ENCODE measurements at places on chromosomes 1 and 21. TPM values are rescaled to one million over a fixed set of nuclear protein-coding genes. Genes with fewer than 3 reads are reported as not detected.

ADAM30 gene
- polyA plus RNA-seq: not detected

PLA2G2C gene
- polyA plus RNA-seq: not detected

CHIA gene
- not detected for polyA plus RNA-seq

EPHA2 gene
- polyA plus RNA-seq: not detected

LCE6A gene
- not detected for polyA plus RNA-seq

PRAMEF1 gene
- polyA plus RNA-seq: not detected

PTPRU gene
- polyA plus RNA-seq: not detected

RORC gene
- 43.1 TPM for polyA plus RNA-seq

AMY2A gene
- polyA plus RNA-seq: not detected

ZZZ3 gene
- polyA plus RNA-seq: 39.8 TPM

CFHR2 gene
- not detected for polyA plus RNA-seq

FCRLB gene
- 1.0 TPM for polyA plus RNA-seq

KLHDC9 gene
- 0.68 TPM for polyA plus RNA-seq

SPRR2B gene
- not detected for polyA plus RNA-seq

PDPN gene
- polyA plus RNA-seq: not detected

LCE1A gene
- polyA plus RNA-seq: not detected

SLAMF9 gene
- not detected for polyA plus RNA-seq

CD84 gene
- polyA plus RNA-seq: 33.6 TPM

PTPN7 gene
- polyA plus RNA-seq: 84.1 TPM

HENMT1 gene
- 33.9 TPM for polyA plus RNA-seq

IER5 gene
- 18.9 TPM for polyA plus RNA-seq

NIBAN1 gene
- polyA plus RNA-seq: 32.9 TPM

KRTAP7-1 gene
- not detected for polyA plus RNA-seq

OLFML3 gene
- not detected for polyA plus RNA-seq

LRRC71 gene
- polyA plus RNA-seq: not detected

DNAJC28 gene
- polyA plus RNA-seq: 0.56 TPM

KDF1 gene
- 4.4 TPM for polyA plus RNA-seq

PRRC2C gene
- polyA plus RNA-seq: 12.4 TPM

ACKR1 gene
- polyA plus RNA-seq: not detected

LMX1A gene
- polyA plus RNA-seq: not detected

MX2 gene
- 29.6 TPM for polyA plus RNA-seq

CYP4B1 gene
- polyA plus RNA-seq: 2.5 TPM

Measured in CD4-positive, alpha-beta memory T cell (primary cell).